Retinal pigment epithelial cell (primary cell): ENCODE measurements at places on chromosomes 4 and X.

- no peak for DNase-seq
These were observed 93.5 kb downstream of the RLIM start for GRCh38 chrX:74520896-74521295.

DNA sequence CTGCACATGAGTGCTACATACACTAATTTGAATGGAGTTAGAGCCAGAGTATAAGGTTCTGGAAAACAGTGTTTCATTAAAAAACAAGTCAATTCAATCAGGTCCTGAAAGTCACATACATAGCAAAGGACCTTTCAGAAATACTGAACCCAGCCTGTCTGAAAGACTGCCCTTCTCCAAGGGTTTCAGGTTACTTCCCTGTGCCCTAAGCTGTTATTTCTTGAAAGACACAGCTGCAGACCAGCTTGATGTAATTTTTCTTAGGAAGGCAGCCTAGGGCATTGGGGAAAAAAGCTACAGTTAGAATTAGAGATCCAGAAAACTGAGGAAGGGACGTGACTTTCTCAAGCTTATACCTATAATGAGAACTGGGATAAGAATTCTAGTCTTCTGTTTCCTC is 155.9 kb upstream of the MAOA start:
- DNase-seq, result no peak

DNA sequence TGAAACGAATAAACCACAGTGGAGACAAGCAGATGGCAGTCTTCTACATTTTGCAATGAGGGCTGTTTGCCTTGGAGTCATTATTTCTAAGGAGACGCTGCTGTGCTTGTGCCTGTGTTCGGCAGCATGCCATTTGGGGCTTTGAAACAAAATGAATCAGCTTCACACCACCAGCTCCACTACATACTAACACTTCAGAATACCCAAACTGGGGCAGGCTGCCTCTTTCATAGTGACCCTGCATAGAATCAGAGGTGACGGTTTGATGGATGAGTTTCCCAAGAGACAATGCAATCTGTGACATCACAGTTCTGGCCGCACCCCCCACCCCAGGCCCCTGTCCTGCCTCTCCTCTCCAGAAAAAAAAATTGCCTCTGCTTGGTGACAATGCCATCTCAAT is 57.1 kb upstream of the MID1 start:
- no peak for DNase-seq

GRCh38 chr4:53706422-53707032 is 115.2 kb upstream of the LNX1 start:
- no peak for DNase-seq

- DNase-seq, result no peak
These were observed 21.9 kb downstream of the TXK start for GRCh38 chr4:48112017-48112667.

DNA sequence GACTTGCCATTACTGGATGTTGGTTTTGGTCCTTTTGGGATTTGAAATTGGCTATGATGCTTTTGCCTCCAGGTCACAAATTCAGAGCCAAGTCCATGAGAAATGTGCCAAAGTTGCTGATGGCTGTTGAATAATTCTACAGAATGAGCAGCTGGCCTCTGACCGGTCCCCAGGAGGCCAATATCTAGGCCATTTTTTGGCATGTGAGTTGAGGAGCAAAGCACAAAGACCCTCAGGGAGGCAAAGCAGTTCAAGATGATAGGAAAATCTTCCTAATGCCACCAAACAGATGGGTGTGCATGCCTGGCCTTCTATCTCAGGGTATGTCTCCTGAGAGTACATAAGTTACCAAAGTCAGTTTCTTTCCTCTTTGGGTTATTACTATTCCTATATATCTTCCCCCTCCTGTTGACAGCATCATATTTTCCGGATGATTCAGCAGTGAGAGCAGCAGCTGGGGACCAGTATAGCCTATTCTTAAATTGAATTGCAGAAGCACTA is 44.4 kb downstream of the SEL1L3 start:
- DNase-seq, result no peak

- no peak for DNase-seq
These were observed 94.3 kb upstream of the PLAC1 start for GRCh38 chrX:134752558-134752957.

GRCh38 chr4:121304893-121305292 is 75.9 kb downstream of the QRFPR start:
- DNase-seq, result no peak
